ENCODE measurements at places on chromosomes 12 and 14.

- no peak for DNase-seq
- no peak overlapping the region for H3K4me3 ChIP-seq
- no peaks in the 10 kb centered on the region for H3K27me3 ChIP-seq
- H3K4me1 ChIP-seq: peaks cover 2% of the 10 kb centered on the region
These were observed 204.8 kb downstream of the NUAK1 start for GRCh38 chr12:105933671-105934665.

DNA sequence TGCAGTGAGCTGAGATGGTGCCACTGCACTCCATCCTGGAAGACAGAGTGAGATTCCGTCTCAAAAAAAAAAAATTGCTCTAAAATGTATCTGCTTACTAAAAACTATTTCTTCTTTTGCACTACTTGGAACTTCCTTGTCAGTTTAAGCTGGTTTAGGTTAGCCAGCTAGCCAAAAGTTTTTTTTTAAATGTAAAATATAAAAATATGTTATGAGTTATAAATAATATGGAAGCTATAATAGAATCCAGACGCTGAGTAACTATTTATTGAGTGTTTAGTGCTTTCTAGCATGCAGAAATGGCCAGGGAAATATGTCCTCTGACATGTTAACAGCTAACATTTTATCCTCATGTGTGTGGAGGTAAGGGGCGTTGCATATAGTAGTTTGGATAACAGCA lies 85.6 kb downstream of the PLEKHA5 start:
- no peak overlapping the region for H3K4me3 ChIP-seq
- DNase-seq: no peak
- no peaks in the 10 kb centered on the region for H3K36me3 ChIP-seq
- peaks cover 2% of the 10 kb centered on the region for H3K4me1 ChIP-seq

GRCh38 chr14:83556746-83557453 lies 1973.0 kb upstream of the FLRT2 start:
- H3K4me1 ChIP-seq: no peaks in the 10 kb centered on the region
- H3K4me3 ChIP-seq: no peak overlapping the region
- H3K27me3 ChIP-seq: no peaks in the 10 kb centered on the region

- no peaks in the 10 kb centered on the region for H3K27me3 ChIP-seq
- H3K4me1 ChIP-seq: no peaks in the 10 kb centered on the region
- H3K36me3 ChIP-seq: no peaks in the 10 kb centered on the region
- H3K27ac ChIP-seq: no peak overlapping the region
- no peak for DNase-seq
- H3K4me3 ChIP-seq: no peak overlapping the region
These were observed 22.6 kb upstream of the DUSP16 start for GRCh38 chr12:12585115-12585863.

DNA sequence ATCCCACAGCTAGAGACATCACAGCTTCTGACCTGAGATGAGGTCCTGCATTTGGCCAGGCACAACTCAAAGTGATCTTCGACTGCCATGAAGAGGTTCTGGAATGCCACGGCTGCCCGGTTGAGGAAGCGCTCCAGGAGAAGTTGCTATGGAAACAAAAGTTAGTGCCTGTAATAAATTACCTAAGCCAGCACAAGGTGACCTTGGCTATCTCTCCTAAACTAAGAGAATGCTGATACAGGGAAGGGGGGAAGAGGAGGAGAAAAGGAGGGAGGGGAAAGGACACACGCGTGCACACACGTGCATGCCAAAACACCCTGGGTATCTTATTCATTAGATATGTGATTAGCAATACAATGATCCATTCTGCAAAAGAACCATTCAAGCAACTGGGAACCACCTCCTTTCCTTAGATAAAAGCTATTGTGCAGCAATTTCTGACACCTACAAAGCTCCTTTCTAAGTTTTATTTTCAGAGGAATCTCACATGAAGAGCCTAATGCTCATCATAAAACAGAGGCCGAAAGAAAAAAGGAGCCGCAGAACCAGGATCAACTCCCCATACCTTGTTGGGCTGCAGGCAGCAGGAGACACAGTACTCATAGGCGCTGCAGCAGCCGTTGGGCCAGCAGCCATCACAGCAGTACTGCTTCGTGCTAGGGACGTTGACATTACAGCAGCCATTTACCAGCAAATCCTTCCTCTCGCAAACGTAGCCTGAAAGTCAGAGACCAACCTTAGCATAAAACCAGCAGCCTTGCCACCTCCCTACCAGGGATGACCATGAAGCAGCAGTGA lies 17.9 kb downstream of the SPRING1 start:
- no peak overlapping the region for H3K4me3 ChIP-seq
- no peak for DNase-seq
- H3K36me3 ChIP-seq: no peaks in the 10 kb centered on the region
- no peaks in the 10 kb centered on the region for H3K27me3 ChIP-seq
- peaks cover 1% of the 10 kb centered on the region for H3K4me1 ChIP-seq
- H3K27ac ChIP-seq: no peak overlapping the region

DNA sequence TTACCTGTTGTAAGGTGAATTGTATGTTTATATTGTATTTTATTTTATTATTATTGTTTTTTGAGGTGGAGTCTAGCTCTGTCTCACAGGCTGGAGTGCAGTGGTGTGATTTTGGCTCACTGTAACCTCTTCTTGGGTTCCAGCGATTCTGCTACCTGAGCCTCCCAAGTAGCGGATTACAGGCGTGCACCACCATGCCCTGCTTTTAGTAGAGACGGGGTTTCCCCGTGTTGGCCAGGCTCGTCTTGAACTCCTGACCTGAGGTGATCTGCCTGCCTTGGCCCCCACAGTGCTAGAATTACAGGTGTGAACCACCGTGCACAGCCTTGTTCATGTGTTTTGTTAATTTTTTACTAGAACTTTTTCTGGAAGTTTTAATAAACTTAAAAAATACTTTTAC lies 3.8 kb downstream of the ATF7IP start:
- no peaks in the 10 kb centered on the region for H3K27me3 ChIP-seq
- DNase-seq: no peak
- no peaks in the 10 kb centered on the region for H3K4me1 ChIP-seq
- no peaks in the 10 kb centered on the region for H3K36me3 ChIP-seq

DNA sequence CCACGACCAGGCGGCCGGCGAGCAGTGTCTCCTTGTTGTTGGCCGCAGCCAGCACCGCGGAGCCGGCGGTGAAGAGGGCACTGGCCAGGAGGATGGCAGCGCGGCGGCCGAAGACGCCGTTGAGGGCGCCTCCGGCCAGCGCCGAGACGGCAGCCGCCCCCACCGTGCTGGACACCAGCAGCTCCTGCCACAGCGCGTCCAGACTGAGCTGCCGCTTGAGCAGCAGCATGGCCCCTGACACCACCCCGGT lies 691 bp downstream of the SLC2A13 start:
- H3K27me3 ChIP-seq: no peaks in the 10 kb centered on the region
- H3K36me3 ChIP-seq: no peaks in the 10 kb centered on the region
- H3K27ac ChIP-seq: no peak overlapping the region
- H3K4me1 ChIP-seq: peaks cover 3% of the 10 kb centered on the region
- no peak for DNase-seq

- H3K4me3 ChIP-seq: no peak overlapping the region
- no peaks in the 10 kb centered on the region for H3K27me3 ChIP-seq
- H3K36me3 ChIP-seq: no peaks in the 10 kb centered on the region
- H3K27ac ChIP-seq: no peak overlapping the region
- DNase-seq: no peak
- H3K4me1 ChIP-seq: no peaks in the 10 kb centered on the region
These were observed 191.6 kb upstream of the TMEM132C start for GRCh38 chr12:128075332-128075731.

DNA sequence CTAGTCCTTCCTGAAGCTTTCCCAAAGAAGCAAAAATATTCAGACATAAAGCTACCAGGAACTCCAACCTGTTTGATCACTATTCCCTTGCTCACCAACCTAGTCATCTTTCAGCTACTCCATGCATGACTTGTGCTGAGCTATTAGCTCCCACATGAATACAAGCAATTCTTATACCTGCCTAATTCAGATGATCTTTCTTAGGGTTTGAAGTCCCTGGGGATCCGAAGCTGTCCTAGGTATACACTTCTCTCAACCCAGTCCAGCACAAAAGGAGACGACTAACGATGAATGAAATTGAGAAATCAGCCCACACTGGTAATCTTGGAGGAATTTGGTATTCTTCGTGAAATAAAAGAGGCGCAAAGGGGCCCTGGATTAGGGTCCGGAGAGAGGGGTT lies 631 bp upstream of the PTGR2 start:
- no peak for DNase-seq
- H3K36me3 ChIP-seq: no peaks in the 10 kb centered on the region
- no peaks in the 10 kb centered on the region for H3K4me1 ChIP-seq
- H3K27me3 ChIP-seq: no peaks in the 10 kb centered on the region

DNA sequence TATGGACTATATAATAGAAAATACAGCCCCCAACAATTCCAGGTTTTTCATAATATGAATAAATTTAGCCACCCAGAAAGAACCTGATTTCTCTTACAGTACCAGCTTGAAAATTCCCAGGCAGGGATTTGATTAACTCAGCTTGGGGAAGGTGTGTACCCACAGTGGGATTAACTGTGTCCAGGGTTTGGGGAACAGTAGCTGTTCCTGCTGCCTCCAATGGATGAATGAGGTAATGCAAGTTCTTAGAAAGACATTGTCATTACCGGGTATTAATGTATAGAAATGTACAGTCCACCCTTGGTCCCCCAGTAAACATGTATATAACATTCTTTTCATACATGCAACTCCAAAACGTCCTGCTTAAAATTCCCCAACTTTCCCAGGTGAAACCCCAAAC lies 115.6 kb downstream of the LRIG3 start:
- H3K36me3 ChIP-seq: no peaks in the 10 kb centered on the region
- H3K4me1 ChIP-seq: no peaks in the 10 kb centered on the region
- no peak overlapping the region for H3K4me3 ChIP-seq
- no peak for DNase-seq

GRCh38 chr12:67161322-67161918 lies 107.7 kb upstream of the CAND1 start:
- no peaks in the 10 kb centered on the region for H3K4me1 ChIP-seq
- H3K36me3 ChIP-seq: no peaks in the 10 kb centered on the region
- no peaks in the 10 kb centered on the region for H3K27me3 ChIP-seq
- peak; percentile 20 for DNase-seq
- H3K27ac ChIP-seq: no peak overlapping the region
- no peak overlapping the region for H3K4me3 ChIP-seq

- no peak overlapping the region for H3K4me3 ChIP-seq
- no peaks in the 10 kb centered on the region for H3K27me3 ChIP-seq
- DNase-seq: no peak
- no peaks in the 10 kb centered on the region for H3K36me3 ChIP-seq
These were observed 130.5 kb downstream of the ACSS3 start for GRCh38 chr12:81208187-81208911.

DNA sequence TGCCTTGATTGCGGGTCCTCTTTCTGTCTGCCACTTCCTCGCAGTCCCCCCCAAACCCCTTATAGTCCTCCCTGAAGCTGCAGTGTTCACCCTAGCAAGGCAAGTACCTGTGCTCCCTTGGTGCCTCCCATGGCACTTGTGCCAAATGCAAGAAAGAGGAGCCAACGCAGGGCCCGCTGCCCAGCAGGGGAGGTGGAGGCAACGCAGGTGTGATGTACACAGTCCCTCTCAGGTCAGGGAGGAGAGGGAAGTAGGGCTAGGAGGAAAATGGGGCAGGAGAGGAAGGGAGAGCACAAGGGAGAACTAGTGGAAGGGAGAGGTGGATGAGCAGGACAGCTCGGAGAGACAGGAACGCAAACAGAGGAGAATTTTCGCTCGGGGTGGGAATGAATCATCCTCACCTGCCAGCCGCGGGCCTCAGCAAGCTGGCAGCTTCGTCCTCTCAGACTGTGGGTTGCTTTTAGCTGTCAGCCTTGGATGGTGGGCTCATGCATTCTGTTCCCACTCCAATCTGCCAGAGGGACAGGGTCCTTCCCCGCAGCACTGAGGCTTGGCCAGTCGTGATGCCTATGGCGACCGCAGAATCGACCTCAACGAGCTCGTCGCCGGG lies 357.0 kb downstream of the CACNA1C start:
- peaks cover 4% of the 10 kb centered on the region for H3K4me1 ChIP-seq
- no peak for DNase-seq
- no peaks in the 10 kb centered on the region for H3K27me3 ChIP-seq
- no peak overlapping the region for H3K27ac ChIP-seq
- H3K36me3 ChIP-seq: no peaks in the 10 kb centered on the region

- peaks cover 16% of the 10 kb centered on the region for H3K36me3 ChIP-seq
- no peaks in the 10 kb centered on the region for H3K4me1 ChIP-seq
- no peak overlapping the region for H3K27ac ChIP-seq
- H3K27me3 ChIP-seq: no peaks in the 10 kb centered on the region
- no peak for DNase-seq
These were observed 996 bp downstream of the SLC2A3 start for GRCh38 chr12:7934889-7935492.

DNA sequence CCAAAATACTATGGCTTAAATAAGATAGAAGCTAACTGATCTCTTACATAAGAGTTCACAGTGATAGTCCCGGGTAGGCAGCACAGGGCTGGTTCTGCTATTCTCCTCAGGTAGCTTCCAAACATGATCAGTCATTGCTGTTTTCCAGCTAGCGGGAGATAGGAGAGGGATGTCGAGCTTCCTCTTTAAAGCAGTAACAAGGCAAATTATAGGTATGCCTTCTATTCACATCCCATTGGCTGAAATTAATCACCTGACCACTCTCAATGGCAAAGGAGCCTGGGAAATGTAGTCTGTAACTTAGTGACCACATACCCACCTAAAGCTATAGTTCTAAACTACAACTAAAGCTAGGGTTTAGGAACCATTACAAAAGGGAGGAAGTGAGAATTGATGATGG lies 34.5 kb upstream of the VRK1 start:
- H3K27ac ChIP-seq: no peak overlapping the region
- no peaks in the 10 kb centered on the region for H3K36me3 ChIP-seq
- no peaks in the 10 kb centered on the region for H3K4me1 ChIP-seq
- H3K27me3 ChIP-seq: no peaks in the 10 kb centered on the region
- peak; percentile 75 for DNase-seq

DNA sequence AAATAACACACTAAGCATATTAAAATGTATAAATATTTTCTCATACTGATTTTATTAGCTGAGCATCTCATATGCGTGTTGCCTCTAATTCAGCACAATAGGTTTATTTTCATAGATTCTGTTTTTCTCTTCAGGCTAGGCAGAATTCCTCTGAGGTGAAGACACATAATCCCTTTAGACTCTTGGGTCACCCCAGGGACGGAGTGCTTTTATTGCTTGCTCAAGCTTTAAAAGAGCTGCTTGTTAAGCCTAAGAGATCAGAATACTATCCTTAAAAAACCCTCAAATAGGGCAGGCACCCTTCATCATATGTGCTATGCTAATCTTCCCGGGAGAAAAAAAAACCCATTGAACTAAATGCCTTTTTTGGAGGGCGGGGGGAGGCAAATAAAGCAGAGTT lies 390.1 kb downstream of the KCNH5 start:
- H3K4me3 ChIP-seq: no peak overlapping the region
- peaks cover 3% of the 10 kb centered on the region for H3K4me1 ChIP-seq
- H3K27ac ChIP-seq: no peak overlapping the region

DNA sequence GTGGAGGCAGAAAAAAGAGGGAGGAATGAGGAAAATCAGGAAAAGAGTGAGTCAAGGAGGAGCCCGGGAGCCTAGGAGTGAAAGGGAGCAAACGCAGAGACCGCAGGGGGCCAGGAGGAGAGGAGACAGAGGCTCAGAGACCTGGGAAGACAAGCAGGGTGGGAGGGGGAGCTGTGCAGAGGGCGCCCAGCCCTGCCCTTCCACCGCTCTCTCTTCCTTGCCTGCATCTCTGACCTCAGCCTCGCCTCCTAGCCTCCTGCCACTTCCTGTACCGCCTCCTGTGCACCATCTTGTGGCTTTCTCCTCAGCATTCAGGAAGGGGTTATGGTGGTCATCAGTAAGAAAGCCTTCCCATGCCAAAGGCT lies 1.3 kb downstream of the CLSTN3 start:
- no peak for DNase-seq
- no peak overlapping the region for H3K27ac ChIP-seq
- peaks cover 6% of the 10 kb centered on the region for H3K4me1 ChIP-seq

GRCh38 chr12:49669796-49670195 lies 37.4 kb downstream of the FMNL3 start:
- no peak for DNase-seq
- H3K4me1 ChIP-seq: peaks cover 9% of the 10 kb centered on the region
- no peaks in the 10 kb centered on the region for H3K27me3 ChIP-seq
- no peak overlapping the region for H3K4me3 ChIP-seq

All from iPS DF 6.9 (cell line).